ENCODE measurements at places on chromosomes 6 and 20.

GRCh38 chr20:10079964-10080363 is 45.2 kb downstream of the ANKEF1 start:
- no peak for DNase-seq

DNA sequence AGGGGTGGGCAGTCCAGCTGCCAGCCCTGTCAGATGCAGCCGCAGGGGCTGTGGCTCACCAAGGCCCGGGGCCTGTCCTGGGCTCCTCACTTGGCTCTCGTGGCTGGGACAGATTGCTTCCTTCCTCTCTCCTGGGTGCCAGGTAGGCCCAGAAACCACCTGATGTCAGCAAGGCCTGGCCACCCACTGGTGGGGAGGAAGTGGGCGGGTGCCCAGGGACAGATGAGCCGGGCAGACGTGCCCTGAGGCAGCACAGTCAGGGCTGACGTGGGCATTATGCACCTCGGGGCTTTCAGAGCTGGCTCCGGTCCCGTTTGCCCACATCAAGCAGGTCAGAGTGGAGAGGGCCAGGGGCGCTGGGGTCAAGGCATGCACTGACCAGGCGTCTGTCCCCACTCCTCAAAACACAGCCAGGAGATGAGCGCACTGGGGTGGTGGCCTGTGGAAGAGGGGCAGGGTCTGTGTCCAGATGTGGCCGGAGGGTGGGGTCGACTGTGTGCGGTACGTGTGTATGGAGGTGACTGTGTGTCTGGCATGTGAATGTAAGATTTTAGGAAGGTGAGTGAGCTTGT is 133.2 kb upstream of the PTPN1 start:
- DNase-seq = no peak

GRCh38 chr6:71808865-71809264 is 77.5 kb upstream of the RIMS1 start:
- DNase-seq = no peak

- no peak for DNase-seq
These were observed 6.4 kb upstream of the CST7 start for GRCh38 chr20:24942679-24943078.

GRCh38 chr6:18115356-18115755 is 7.1 kb downstream of the NHLRC1 start:
- DNase-seq = no peak

DNA sequence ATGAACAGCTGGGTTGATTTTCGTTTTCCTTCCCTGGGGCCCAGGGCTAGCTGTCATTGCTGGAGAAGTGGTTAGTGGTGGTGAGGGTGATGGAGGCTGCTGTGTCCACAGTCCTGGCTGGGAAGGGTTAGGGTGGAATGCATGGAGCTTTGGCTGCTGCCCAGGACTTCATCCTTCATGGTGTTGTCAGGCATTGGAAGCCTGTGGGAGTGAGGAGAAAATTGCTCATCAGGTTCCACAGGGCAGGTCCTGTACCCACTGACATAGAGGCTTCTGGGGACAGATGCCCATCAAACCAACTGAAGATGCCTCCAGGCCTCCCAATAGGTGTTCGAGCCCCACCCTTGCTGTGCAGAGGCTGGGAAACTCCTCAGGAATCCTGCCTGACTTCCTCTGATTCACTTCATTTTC is 262.4 kb upstream of the SUPT3H start:
- no peak for DNase-seq
